ENCODE measurements at places on chromosomes 5 and 9. TPM values are rescaled to one million over a fixed set of nuclear protein-coding genes. Genes with fewer than 3 reads are reported as not detected.

- DNase-seq, result no peak
Measured at GRCh38 chr5:81161012-81161601, 72.0 kb upstream of the CKMT2 start.

GRCh38 chr9:4180907-4181605 lies 118.8 kb downstream of the GLIS3 start:
- peak; percentile 66 for DNase-seq

DNA sequence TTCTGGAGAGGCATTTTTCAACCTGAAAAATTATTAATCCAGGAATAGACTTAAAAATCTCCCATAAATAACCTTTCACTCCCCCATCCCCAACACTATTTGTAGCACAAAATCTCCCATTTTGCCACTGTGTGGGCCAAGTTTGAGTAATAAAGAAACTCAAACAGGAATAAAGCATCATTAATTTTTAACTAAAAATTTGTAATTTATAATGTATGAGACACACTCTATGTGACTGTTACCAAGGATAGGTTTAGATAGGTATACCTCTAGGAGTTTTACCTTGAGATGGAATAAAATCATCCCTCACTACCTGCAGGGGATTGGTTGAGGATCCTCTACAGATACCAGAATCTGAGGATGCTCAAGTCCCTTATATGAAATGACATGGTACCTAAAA lies 30.1 kb downstream of the CHD1 start:
- no peak for DNase-seq

DNA sequence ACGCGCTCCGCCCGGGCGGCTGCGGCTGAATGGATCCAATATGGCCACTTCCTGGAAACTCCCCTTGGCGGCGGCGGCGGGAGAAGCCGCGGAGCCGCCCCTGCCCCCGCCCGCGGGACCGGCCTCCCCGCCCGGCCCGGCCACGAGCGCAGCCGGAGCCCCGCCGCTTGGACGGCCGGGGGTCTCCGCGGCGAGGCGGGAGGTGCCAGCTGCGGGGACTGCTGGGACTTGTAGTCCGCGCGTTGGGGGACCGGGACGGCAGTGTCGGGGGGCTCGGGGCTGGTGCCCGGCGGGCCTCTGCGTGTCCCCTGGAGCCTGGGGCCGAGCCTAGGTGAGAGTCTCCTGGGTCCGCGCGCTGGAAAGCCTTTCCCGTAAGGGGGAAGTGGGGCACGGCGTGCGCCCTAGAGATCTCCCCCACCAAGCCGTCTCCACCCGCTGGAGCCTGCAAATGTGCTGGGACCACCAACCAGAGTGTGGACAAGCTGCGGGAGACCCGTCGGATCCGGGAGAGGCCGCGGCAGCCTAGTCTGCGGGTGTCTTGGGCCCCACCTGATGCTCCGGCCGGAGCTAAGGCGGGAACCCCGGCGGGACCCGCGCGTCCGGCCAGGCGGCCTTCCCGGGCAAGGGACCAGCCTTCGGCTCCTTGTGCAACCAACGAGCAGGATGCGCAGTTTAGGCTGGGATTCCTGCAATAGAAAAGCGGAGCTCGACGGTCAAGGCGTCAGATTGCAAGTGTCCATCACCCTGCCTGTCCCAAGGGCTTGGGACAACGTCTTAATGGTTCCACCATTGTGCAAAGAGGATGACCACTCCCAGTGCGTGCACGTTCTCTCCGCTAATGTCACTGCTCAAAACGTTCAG lies at the start of gene SEPTIN8:
SEPTIN8 (minus strand) TSS at position 31 of the 861 bp plus-strand sequence. CDS start 102 bp downstream, outside the sequence.
- DNase-seq, result peak; percentile 76

Gene HACD4
- 1.1 TPM for total RNA-seq

Gene GNA14
- 2.6 TPM for total RNA-seq

Gene ZNF367
- 4.3 TPM for total RNA-seq
